Effector CD4-positive, alpha-beta T cell (primary cell): ENCODE measurements at places on chromosomes 6 and 20.

GRCh38 chr6:110351986-110352385 lies 6.2 kb downstream of the METTL24 start:
- no peak for DNase-seq

DNA sequence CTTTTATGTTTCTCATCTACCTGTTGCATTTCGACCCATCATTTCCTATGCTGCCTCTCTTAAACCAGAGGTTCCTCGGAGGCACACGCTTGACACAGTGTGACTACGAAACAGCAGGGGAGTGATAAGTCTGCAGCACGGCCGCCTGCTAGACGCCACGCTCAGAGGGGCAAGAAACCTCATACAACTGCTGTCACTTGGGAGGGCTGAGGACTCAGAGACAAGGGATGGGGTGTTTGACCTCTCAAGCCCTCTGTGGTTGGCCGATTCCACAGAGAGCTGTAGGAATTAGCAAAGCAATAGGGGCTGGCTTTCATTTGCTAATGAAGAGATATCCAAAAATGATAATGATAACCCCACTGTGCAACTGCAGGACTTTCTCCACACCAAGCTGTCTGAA lies 372.5 kb downstream of the ZFAND3 start:
- DNase-seq, result no peak

DNA sequence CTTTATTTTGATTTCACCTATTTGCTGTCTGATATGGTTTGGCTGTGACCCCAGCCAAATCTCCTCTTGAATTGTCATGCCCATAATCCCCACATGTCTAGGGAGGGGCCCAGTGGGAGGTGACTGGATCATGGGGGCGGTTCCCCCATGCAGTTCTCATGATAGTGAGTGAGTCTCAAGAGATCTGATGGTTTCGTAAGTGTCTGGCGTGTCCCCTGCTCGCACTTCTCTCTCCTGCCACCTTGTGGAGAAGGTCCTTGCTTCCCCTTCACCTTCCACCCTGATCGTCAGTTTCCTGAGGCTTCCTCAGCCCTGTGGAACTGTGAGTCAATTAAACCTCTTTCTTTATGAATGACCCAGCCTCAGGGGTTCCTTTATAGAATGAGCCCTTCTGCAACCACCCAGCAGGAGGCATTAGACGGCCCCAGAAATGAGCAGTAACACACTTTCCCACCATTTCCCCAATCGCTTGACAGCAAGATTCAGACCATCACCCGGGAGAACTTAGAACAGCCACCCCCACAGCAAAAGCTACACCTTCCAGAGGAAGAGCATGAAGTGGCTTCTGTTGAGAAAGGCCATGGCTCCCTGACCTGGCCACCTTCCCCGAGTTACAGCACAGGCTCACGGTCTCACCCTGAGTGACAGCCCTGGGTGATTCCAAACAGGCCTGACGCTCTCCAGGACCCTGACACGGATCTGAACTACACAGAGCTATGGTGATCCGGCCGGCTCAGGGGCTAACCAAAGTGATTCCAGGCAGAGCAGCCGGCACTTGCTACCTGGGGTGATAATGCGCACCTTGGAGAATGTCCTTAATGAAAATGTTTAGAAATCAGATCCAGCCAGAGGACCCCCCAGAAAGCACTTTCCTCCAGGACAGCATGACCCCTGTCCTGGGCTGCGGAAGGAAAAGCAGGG lies 131.2 kb upstream of the CDH4 start:
- peak; percentile 9 for DNase-seq

GRCh38 chr6:29553268-29554057 lies 6.1 kb downstream of the UBD start:
- no peak for DNase-seq

- DNase-seq, result no peak
These were observed 373.0 kb downstream of the HDGFL1 start for GRCh38 chr6:22942403-22942802.

DNA sequence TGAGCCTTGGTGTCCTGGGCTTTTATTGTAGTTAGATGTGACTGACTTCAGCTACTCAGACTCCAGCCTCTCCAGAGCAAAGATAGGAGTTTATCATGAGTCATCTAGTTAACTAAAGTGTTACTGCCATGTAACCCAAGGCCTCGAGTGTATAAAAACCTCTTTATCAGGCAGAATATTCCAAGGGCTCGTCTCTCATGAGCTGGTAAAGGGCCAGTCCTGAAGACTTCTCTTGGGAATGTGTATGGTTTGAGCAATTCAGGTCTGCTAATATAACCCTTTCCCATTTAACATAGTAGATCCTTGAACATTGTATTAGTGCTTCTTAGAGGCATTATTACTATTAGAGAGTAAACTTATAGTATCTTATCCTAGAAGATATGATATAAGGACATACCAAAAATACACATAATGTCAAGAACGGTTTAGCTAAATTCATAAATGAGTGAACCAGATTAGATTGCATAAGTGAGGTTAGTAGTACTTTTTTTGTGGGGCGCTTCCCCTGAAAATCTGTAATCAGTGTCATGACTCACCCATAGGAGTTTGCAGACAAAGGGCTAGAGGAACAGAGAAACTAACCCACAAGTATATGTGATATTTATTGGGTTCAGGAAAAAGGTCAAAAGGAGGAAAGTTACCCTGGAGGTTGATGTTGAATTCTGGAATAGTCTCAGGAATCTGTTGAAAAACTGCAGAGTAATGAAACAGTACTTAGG lies 16.0 kb downstream of the DSE start:
- no peak for DNase-seq

DNA sequence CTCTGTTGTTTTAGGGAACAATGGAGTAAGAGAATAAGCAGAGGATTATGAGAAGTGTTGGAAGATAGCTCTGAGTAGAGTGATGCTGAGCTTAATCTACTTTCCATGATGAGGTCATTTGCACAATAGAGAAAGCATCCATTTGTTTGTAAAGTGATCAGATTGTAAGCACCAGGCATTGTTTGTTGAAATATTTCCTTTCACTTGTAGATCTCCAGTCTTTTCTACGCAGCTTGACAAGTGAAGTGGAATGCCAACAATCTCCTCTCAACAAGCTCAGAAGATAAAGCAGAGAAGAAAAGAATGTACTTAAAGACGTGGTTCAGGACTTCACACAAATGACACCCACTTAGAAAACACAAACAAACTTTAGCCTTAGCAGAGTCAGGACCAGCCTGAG lies 80.1 kb upstream of the MARCKS start:
- no peak for DNase-seq

DNA sequence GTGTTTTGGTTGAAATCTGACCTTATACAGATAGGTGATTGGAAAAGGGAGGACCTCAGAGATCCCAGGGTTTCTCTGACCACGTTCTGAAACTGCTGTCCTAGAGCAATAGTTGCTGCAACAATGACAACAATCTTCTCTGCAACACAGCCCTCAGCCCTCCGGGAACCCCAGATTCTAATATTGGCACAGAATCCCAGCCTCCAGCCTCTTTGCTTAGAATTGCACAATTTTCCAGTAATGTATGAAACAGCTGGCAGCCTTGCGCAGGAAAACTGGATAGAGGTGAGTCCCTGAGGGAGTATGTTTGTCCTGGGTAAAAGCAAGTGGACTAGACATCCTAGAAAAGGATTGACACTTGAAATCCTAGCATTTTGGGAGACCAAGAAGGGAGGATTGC lies 30.4 kb upstream of the PNRC1 start:
- no peak for DNase-seq

- DNase-seq, result no peak
These were observed 116.5 kb upstream of the EEF1E1 start for GRCh38 chr6:8218861-8219260.

GRCh38 chr6:148407372-148407771 lies 64.7 kb downstream of the SASH1 start:
- no peak for DNase-seq

- no peak for DNase-seq
These were observed 18.1 kb upstream of the SLC9A8 start for GRCh38 chr20:49794336-49795134.

DNA sequence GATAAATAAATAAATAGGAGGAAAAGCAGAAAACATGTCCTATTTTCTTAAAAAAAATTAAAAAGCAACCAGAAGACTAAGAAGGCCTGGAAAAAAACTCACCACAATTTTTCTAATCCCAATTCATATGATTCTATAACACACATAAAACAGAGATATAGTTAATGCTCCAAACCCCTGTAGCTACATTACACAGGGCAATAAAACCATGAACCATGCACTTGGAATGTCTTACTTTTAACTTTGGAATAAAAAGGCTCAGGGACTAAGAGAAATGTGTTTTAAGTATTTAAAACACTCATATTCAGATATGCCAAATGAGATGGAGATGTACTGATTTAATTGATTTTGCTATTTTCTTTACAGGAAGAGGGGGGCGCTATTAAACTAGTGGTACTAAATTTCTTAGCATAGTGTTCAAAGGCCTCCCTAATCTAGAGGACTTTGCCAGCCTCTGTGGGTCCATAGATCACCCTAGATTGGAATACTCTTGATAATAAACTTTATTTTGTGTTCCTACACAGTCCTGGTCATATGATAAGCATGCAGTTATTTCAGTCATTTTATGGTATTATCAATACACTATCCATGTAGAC lies 30.3 kb upstream of the GCM1 start:
- no peak for DNase-seq

- no peak for DNase-seq
These were observed 7.9 kb downstream of the EXOC2 start for GRCh38 chr6:684831-685636.

DNA sequence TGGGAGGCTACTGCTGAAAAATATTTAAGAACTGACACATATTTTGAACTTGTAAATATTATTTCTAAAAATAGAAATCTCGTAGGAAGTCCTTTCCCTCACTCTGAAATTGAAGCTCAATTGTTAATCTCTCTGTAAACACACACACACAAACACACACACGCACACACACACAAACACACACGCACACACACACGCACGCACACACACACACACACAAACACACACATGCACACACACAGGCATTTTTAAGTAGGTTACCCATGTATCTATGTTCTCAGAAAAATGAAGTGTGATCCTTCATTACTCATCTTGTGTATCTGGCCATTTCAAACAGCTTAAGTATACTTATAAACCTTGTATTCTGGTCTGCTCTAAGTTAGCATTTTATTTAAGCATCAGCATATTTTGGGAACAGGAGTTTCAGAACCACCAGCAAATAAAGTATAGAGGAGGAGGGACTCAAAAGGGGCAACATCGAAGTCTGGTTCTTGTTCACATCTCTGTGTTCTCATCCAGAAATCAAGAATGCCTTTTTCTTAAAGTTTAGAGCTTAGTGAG lies 11.6 kb downstream of the CCN6 start:
- DNase-seq, result no peak

- no peak for DNase-seq
These were observed 19.8 kb upstream of the TINAG start for GRCh38 chr6:54288474-54288873.

GRCh38 chr6:168015482-168016175 lies 18.2 kb downstream of the KIF25 start:
- DNase-seq, result no peak
